ENCODE measurements at places on chromosomes 7 and 10.

DNA sequence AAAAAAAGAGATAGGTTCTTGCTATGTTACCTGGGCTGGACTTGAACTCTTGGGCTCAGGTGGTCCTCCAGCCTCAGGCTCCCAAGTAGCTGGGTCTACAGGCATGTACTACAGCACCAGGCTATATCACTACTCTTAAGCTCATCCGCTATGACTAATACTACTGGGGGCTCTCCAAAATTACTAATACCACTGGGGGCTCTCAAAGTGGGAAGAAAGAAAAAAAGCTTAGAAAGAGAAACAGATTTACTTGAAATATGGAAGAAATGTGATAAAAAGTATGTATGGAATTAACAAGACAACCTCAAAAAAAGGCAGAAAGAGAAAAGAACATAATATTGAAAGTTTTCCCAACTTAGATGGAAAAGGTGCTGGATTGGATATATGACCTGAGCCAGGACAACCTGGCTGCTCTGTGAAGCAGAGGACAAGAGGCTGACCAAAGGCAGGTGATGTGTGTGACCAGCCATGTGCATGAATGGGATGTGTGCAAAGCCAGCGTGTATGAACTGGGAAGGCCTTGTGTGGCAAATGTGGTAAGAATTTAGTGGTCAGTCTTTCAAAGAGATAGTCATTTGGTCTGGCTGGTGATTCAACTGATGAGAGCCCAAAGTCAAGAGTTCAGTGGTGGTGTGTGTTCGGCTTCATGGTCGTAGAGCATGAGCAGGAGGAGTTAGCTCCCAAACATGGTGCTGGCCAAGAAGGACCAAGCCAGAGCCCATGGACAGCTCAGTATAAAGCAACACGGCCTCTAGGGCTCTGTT is 232.4 kb upstream of the KLF14 start:
- DNase-seq = no peak

GRCh38 chr7:128053991-128054390 is 22.8 kb upstream of the LRRC4 start:
- DNase-seq = no peak

- no peak for DNase-seq
Measured at GRCh38 chr7:158574308-158575036, 13.2 kb downstream of the PTPRN2 start.

- DNase-seq = no peak
Measured at GRCh38 chr10:31630861-31631567, 297.6 kb downstream of the ARHGAP12 start.

- no peak for DNase-seq
Measured at GRCh38 chr10:85916286-85916685, 450.3 kb downstream of the GRID1 start.

GRCh38 chr10:102741726-102742237 is 2.0 kb upstream of the WBP1L start:
- DNase-seq = no peak

DNA sequence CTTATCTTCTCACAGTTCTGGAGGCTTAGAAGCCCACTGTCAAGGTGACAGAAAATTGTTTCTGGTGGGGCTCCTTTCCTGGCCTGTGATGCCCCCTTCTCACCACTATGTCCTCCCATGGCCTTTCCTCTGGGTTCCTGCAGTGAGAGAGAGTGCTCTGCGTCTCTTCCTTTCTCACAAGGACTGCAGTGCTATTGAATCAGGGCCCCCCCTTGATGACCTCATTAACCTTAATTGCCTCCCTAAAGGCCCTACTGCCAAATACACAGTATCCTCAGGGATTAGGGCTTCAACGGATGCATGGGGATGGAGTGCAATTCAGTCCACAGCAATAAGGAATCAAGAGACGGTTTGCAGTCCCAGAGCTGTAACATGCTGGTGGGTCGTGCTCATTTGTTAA is 82.0 kb upstream of the GRB10 start:
- DNase-seq = no peak

- peak; percentile 75 for DNase-seq
Measured at GRCh38 chr10:102422545-102423129, 2.0 kb downstream of the FBXL15 start.

DNA sequence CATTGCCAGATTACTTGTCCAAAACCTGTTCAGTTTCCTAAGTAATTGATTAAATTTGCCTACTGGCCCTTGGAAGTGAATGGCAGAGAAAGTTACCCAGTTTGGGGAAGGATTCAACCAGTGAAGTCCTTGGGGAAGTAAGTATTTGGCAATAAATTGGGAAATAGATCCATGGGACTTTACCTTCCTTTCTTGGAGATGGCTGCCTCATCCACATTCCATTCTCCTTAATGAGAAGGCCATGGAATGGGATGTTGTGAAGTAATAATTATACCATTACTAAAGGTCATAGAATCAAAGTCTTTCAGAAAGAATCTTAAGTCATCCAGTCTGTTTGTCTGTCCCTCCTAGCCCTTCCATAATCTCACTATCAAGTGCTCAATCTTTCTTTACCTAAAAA is 4.5 kb upstream of the COPG2 start:
- no peak for DNase-seq

DNA sequence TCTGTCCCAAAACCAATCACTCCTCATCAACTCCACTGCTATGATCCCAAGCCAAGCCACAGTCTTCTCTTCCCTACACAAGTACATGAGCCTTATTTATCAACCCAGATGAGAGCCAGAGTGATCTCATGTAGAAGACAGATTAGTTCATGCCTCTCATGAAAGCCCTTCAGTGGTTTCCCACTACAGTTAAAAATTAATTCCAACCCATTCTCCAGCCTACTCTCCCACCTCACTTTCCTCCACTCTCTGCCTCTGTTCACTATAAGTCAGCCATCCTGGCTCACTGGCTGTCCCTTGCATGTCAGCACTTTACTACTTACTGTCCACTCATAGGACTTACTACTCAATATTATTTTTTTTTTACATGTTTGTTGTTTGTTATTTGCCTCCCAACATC is 67.3 kb downstream of the CACUL1 start:
- no peak for DNase-seq

DNA sequence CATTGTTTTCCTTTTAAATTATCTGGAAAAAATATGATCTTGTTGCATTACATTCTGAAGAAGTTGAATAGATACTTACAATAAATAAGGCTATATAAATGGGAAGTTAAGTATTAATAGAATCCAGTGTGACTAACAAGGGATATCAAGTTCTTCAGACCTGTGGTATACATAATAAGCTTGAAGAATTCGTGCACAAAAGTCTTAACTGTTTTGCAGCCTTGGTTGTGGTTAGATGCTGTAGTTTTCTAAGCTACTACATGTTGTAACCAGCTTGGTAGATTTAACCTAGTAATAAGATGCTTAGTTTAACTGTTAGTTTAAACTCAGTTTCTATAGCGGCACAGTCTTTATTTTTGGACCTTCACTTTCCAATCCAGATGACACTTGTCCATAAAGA is 106.2 kb upstream of the GLCCI1 start:
- no peak for DNase-seq

- no peak for DNase-seq
Measured at GRCh38 chr10:73763343-73763742, 18.5 kb upstream of the CHCHD1 start.

DNA sequence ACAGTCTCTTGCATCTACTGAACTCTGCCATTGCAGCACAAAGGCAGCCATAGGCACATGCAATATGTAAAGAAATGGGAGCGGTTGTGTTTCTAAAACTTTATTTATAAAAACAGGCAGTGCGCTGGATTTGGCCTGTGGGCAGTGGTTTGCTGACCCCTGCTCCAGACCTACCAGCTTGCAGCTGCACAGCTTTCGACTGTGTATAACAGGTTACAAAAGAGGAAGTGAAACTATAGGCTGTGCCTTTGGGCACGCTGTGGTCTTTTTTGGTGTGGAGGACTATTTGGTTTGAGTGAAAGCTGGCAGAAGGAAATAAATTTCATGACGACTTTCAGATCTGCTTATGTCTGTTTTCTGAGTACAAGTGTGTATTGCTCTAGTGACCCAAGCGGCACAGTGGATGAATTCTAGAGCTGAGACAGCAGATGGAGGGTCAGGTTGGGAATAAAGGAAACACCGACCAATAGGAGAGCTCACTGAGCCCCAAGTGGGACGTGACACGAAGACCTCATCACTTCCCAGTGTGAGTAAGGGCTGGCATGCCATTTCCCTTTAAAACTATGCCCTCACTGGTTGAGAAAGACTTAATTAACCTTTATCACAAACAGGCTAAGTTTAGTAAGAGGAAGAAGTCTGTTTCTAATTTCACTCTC is 152.7 kb downstream of the ANK3 start:
- peak; percentile 33 for DNase-seq

DNA sequence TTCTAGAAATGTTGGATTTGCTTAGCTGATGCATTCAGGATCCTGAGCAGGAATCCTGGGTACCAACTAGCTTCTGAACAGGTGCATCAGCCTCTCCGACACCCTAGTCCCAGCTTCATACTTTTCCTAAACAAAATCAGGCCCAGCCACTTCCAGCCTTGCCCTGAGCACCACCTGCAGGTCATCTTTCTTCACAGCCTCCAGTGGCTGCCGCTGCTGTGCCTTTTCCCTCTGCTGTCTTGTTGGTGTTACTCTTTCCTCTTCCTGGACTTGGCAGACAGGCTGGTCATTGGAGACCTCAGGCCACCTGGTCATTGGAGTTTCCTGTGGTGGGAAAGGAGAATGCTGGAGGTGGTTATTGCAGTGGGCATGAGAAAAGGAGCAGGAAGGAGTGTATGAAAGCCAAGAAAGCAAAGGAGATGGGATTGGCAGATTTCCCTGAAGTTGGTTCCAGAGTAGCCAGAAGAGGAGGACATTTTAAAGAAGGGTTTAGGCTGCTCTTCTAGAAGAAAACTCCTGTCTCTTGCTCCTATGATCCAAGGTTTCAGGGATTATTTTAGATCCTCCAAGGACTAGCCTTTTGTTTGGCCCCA is 48.2 kb upstream of the NFKB2 start:
- peak; percentile 30 for DNase-seq

Data from stimulated activated naive CD8-positive, alpha-beta T cell treated with anti-CD3 and anti-CD28 coated beads, Interleukin-15, Interleukin-2, amounts not matched to agents 100 U/mL and 50 U/mL, for 24 hours (primary cell).